ENCODE measurements at places on chromosomes 3 and 15. TPM values are rescaled to one million over a fixed set of nuclear protein-coding genes. Genes with fewer than 3 reads are reported as not detected.

- DNase-seq, result no peak
These were observed 167.3 kb downstream of the NECTIN3 start for GRCh38 chr3:111238885-111239284.

- DNase-seq, result no peak
These were observed 74.6 kb upstream of the ARL6 start for GRCh38 chr3:97689962-97690361.

TRIP4 gene
- polyA plus RNA-seq, result 19.7 TPM

KBTBD13 gene
- 0.07 TPM for polyA plus RNA-seq

GRCh38 chr3:184174284-184174645 lies 390 bp upstream of the AP2M1 start:
- DNase-seq, result no peak

Measured in ovary (tissue), 10 donors.